ENCODE measurements at places on chromosomes 2 and 18.

- DNase-seq, result no peak
Observed at GRCh38 chr2:73414696-73415095, 29.1 kb downstream of the ALMS1 start.

GRCh38 chr2:170270278-170270864, 92.4 kb downstream of the MYO3B start:
- DNase-seq, result no peak

DNA sequence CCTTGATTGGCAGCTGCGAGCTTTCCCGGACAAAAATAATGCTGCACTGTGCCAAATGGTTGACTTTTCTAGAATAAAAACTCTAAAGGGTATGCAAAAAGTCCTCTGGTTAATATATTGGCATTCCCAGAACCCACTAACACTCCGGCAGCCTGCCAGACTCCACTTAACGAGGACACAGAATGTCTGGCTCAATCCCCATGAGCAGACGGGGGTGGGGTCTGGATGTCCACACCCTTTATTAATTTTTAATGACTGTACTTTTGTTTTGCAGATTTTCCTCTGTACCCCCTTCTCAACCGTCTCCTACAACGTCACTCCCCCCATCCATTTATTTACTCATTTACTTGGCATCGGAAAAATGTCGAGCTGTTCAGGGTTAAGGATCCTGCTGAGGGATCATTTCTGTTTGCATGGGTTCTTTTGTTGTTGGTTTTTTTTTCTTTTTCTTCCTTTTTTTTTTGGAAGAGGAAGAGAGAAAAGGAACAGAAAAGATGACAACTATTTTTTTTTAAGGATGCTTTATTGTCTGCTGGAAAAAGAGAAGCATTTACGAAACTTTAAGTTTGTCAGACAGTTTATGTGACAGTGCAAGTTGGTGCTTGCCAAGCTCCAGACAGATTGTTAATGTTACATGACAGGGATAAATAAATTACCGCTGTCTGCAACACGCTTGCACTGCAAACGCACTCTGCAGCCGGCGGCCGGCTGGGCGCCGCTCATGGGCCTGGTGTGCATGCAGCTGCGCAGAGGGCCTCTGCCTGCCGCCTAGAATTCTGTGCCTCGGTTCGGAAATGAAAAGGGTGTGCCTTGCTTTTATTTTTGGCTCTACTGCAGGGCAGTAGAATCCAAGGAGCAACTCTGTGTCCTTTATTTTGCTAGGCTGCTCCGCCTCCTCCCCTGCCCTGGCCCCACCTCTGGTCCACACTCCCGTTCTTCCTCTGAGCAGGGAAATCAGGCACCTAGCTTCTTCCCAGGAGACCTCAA, 3.6 kb downstream of the LDLRAD4 start:
- no peak for DNase-seq

DNA sequence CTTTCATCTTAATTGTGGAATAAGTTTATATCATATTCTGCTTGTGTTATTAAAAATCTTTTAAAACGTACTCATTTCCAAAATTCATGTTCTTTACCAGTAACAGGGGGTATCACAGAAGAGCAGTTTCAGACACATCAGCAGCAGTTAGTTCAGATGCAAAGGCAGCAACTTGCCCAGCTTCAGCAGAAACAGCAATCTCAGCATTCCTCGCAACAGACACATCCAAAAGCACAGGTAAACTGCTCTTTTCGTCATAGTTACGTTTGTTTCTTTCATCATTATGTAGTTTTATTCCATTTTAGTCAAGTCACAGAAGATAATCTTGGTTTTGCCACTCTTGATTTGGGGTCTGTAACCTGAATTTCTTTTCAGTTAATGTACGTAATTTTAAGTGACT, 93.5 kb upstream of the KIF5C start:
- DNase-seq, result no peak
